ENCODE measurements at places on chromosomes 6 and 20.

GRCh38 chr6:33197431-33198048 is 2.9 kb downstream of the RXRB start:
- no peak for DNase-seq

GRCh38 chr20:57251949-57252348 is 14.5 kb downstream of the BMP7 start:
- DNase-seq: no peak

- no peak for DNase-seq
Observed at GRCh38 chr6:144317736-144318135, 32.6 kb downstream of the UTRN start.

DNA sequence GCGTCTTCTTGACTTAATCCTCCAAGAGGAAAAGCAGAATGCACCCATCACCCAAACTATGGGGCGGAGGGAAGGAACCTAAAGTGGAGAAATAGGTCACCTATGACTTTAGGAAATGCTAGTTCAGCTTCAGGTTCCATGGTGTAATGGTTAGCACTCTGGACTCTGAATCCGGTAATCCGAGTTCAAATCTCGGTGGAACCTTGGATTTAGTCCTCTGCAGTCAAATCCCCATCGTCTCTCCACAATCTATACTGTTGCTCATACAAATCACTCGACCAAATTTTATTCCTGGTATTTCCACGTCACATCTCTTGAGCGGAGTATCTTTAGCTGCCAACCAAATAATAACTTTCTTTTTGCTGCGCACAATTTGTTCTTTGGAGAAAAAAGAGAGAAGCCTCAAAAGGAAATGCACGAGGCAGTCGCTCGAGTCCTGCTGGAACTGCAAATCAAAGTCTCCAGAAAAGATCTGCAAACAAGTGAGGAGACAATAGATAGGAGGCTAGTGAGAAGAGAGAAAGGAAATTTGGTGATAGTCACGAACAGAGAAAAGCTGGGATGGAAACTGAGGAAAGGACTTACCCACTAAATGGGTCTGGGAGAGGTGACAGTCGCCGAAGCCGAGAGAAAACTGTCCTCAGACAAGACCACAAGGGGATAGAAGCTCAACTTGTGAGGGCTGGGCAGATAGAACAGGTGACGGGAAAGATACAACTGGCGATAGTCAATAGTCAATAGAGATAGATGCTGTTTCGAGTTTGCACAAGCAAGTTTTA is 16.6 kb downstream of the POM121L2 start:
- no peak for DNase-seq

All from occipital lobe (tissue), 3 donors.